ENCODE measurements at places on chromosomes 6 and 20.

GRCh38 chr6:151119823-151120524 is 119.8 kb upstream of the AKAP12 start:
- DNase-seq = peak; percentile 28

DNA sequence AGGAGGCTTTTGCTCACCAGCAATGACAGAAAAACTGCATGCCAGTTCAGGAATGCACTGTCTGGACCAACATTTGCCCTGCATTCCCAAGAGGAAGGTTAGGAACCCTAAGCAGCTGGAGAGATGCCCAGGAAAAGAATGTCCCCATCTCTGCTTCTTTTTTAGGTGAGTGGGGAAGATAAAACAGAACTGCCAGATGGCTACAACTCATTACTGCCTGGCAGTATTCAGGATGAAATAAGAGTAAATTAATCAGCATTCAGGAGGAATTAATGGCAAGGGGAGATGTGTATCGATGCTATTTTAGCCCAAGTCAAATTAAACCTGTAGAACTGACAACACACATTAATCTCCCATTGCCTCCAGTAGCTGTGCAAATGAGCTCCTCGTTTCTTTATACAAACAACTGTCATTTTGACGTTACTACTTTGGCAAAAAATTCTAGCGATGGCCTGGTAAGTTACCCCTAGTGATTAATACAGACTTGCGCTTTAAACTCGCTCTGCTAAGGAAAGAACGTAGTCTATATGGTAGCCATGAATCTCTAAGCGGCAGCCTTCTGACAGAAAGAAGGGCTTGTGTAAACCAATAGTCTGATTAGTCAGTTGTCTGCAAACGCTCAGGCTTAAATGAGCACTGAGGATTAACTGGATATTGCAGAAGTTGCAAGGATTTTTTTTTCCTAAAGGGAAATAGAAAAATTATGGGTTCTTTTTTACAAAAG is 16.7 kb upstream of the SMLR1 start:
- no peak for DNase-seq

DNA sequence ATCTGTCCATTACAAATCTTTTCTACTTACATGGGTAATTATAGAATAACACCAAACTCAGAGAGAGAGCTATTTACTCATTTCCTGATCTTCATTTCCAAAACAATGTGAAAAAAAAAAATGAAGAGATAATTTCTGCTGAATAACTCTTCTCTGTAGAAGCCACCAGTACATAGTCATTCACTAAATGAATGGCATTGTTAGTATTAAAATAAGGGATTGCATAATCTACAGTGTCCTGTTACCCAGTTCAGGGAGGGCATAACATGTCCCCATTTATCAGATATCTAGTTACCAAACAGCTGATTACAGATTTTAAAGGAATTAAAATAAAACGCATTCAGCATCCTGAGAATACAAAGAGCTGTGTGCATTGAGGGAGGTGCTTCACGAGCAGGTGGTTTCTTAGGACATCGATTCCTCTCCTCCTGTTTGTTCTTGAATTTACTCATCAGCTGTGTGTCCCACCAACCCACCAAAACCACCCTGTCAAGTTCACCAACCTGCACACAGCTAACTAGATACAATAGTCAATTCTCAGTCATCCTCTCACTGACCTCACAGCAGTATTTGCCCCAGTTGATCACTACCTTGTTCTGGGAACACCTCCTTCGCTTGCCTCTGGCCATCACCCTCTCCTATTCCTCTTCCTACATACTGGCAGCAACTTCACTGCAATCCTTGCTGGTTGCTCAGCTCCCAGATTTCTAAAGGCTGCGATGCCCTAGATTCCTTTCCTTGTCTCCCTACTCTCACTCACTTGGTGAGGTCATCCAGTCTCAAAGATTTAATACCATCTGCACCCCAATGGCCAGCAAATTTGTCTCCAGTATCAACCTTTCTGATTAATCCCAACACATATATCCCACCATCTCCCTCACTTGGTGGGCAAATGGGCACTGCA is 18.7 kb downstream of the CNKSR3 start:
- no peak for DNase-seq

DNA sequence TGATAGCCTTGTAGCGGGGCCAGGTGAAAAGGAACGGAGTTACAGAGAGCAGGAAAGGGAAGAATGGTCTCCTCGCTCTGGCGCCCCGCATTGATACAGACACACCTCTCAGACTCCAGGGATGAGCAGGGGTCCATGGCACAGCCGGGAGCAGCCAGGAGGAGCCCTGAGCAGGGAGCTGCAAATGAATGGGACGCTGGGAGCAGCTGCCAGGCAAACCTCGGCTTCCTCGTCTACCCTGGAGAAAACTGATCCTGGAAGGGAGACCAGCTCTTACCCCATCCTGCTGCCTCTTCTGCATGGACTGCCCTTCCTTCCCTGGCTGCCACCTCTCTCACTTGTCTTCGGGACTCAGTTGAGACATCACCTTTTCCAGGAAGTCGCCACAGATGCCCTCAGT is 97.3 kb upstream of the MAFB start:
- no peak for DNase-seq

- no peak for DNase-seq
Observed at GRCh38 chr6:65088575-65088974, 618.5 kb downstream of the EYS start.

DNA sequence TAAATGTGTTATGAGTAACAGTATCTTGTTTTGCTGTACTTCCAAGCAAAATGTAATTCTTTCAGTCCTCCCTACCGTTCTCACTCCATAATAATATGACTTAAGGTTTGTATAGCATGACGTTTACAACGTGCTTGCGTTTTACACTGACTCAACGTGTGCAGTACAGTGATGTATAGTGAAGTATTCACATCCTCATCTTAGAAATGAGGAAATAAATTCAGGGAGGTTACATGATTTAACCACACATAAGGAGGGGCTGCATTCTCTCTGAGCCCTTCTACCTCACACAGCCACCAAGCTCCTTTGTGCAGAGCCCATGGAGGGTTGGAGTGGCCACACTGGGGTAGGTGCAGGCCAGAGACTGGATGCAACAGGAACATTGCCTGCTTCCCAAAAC is 164.5 kb downstream of the MTHFD1L start:
- no peak for DNase-seq

Data from nephron progenitor cell (in vitro differentiated cells).